Islet precursor cell (in vitro differentiated cells): ENCODE measurements at places on chromosomes 5 and 9.
A peak's percentile ranks its signal among the peaks of the same experiment; 100 is the strongest.

DNA sequence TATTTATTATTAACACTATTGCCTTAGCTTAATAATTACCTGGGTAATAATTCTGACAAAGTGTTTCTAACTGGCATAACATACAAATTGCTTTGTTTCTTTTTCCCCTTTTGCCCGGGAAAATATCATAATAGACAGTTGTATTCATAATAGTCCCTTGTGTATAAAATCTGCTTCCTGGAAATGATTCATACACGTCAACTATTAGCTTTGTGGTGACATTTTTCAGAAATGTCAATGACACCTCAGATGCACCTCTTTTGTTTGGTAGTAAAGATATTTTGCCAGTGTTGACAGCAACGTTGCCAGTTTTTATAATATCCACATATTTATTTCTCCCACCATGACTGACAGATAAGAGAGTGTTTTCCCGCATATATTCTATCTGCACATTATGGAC, 73.0 kb downstream of the RASEF start:
- DNase-seq = no peak

DNA sequence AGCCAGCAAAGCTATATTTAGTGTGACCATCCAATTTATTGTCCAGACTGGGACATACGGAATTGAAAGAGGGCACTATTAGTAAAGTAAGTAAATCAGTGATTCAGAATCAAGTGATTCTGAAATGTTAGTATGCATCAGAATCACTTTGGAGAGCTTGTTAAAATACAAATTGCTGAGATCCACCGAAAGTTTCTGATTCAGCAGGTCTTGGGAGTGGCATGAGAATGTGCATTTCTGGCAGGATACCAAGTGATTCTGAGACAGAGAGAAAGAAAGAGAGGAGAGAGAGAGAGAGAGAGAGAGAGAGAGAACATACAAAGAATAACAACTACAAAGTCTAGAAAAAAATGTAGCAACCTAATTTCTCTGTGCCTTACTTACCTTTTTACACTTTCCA, 65.4 kb upstream of the ASTN2 start:
- no peak for DNase-seq

GRCh38 chr9:102178811-102179210, 440.4 kb upstream of the GRIN3A start:
- no peak for DNase-seq

DNA sequence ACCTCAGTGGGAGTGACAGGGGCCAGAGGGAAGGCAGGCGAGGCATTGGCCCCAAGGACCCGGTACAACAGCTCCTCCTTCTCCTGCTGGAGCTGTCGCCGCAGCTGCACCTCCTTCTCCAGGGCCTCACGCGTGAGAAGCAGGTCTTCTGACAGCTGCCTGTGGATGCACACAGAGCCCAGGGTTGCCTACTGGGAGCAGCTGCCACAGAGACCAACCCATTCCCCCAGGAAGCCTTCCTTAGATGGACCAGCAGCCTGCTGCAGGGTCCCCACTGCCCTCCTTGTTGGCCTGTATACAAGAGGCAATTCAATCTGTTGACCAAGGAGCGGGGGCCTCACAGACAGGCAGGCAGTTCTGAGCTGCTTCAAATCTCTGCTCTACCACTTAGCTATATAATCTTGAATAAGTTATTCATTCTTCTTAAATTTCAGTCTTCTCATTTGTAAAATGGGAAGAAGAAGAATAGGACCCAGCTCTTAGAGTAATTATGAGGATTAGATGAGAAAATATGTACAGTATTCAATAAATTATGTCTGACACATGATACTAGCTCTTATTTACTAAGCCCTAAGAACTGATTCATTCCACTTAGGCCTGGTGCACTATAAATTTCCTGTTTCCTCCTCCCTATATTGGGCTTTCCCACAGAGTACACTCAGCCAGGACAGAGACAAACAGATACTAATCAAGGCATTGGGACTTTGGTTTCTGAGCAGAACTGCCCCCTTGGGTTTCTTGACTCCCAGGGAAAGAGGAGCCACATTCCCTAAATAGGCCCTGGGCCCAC, 26.1 kb upstream of the ANXA6 start:
- DNase-seq = peak; percentile 49

- DNase-seq = no peak
These were observed 109.7 kb downstream of the MLLT3 start for GRCh38 chr9:20512636-20513035.

GRCh38 chr9:35406183-35406959, 83.5 kb upstream of the RUSC2 start:
- DNase-seq = peak; percentile 87

DNA sequence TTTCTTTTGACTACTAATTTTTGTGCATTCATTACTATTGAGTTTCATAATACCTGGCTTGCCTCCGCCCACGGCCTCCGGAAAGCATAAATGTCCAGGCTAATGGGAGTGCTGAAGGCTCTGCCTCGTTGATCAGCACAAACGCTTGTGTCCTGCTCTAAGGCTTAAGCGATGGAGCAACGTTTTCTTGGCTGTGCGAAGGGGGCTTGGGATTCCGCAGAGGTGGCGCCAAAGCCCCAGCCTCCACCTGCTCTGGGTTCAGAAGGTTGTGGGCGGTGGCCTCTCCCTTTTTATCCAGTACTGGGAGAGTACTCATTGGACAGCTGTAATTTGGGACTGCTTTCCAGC, 19.7 kb downstream of the ANXA2R start:
- no peak for DNase-seq

- DNase-seq = peak; percentile 58
These were observed 14.4 kb downstream of the TXN start for GRCh38 chr9:110241858-110242321.
